ENCODE measurements at places on chromosomes 1 and 21.

GRCh38 chr1:163509114-163509513 is 187.4 kb downstream of the NUF2 start:
- DNase-seq, result no peak

GRCh38 chr1:35111106-35111505 is 31.9 kb downstream of the ZMYM1 start:
- no peak for DNase-seq

DNA sequence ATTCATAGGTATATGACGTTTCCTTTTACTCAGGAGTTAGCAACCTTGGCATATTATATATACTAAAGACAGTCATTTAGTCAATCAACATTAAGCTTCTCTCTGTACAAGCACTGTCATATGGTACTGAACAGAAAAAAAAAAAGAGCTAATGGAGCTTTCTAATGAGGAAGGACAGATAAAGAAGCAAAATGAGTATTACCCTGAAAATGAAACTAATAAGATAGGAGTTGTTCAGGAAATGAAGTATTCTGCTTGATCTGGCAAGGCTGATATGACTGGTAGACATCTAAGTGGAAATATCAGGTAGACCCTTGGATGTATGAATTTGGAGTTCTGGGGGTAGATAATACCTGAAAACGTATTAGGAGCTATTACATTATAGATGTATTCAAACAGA is 4.3 kb upstream of the IKBKE start:
- no peak for DNase-seq

GRCh38 chr1:15222653-15223303 is 24.2 kb upstream of the FHAD1 start:
- peak; percentile 68 for DNase-seq

- DNase-seq, result no peak
Measured at GRCh38 chr21:14361958-14362357, 21.0 kb downstream of the HSPA13 start.

GRCh38 chr1:156826630-156827029 is 10.0 kb upstream of the SH2D2A start:
- DNase-seq, result no peak

DNA sequence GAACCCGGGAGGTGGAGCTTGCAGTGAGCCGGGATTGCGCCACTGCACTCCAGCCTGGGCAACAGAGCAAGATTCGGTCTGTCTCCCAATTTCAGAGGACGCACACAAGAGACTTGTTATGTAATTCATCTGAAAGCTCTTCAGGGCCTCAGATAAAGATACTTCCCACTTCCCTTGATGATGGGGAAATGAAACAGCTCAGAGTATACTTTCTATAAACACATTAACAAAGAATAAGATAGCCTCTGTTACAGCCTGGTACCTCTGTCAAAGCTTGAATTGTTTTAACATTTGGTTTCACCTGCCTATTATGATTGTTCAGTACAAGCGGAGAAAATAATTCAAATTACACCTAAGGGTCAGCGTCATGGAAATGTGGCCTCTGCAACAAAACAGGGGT is 622.9 kb upstream of the ADGRL4 start:
- DNase-seq, result no peak

- DNase-seq, result no peak
Measured at GRCh38 chr1:89631816-89632656, 884 bp upstream of the LRRC8C start.

- DNase-seq, result no peak
Measured at GRCh38 chr1:160741612-160742348, 2.7 kb downstream of the SLAMF7 start.

DNA sequence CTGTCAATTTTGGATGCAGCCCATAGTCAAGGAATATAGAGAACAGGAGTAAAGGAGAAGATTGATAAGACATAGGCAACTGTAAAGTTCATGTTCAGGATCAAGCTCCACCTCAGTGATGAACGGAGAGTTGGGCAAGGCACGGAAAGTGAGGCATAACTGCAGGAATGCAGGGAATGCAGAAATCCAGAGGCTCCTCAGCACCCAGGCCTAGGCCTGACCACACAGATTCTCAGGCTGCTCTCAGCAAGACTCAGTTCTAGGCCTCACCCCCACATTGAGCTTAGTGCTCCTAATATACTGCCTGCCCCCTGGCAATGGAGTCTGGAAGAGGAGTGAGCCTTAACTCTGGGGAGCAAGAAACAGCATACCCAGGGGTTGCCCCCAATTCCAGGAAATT is 36.3 kb upstream of the S1PR1 start:
- no peak for DNase-seq

GRCh38 chr1:215055281-215055935 is 27.1 kb upstream of the KCNK2 start:
- no peak for DNase-seq

- DNase-seq, result no peak
Measured at GRCh38 chr1:190277107-190277506, 200.6 kb downstream of the BRINP3 start.

GRCh38 chr1:29832936-29833335 is 596.6 kb downstream of the PTPRU start:
- no peak for DNase-seq

- no peak for DNase-seq
Measured at GRCh38 chr1:44851308-44851707, 8.3 kb upstream of the PTCH2 start.

DNA sequence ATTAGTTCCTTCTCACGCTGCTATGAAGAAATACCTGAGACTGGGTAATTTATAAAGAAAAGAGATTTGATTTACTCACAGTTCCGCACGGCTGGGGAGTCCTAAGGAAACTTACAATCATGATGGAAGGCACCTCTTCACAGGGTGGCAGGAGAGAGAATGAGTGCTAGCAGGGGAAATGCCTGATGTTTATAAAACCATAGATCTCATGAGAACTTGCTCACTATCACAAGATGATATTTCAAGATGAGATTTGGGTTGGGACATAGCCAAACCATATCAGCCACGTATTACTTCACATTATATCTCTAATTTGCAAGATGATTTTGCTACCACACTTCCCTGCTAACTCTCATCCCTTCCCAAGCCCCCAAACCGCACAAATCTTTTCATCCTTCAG is 9.1 kb downstream of the MNDA start:
- DNase-seq, result no peak

- no peak for DNase-seq
Measured at GRCh38 chr1:154159554-154159953, 4.7 kb upstream of the NUP210L start.

DNA sequence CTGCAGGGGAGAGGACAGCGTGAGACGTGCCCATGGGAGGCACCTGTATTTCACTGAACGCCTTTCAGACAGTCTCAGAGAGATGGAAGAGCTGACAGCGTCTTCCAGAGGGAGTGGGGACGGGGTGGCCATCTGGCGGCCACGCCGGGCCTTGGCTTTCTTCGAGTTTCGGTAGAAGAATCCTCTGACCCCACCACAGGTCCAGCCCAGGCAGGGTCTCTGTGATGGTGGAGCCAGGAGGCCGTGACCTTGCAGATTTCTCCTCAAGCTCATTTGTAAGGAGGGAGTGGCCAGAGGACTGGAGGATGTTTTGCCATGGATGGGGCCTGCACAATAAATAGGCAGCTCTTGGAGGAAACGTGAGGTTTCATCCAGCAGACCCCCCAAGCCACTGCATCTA is 47.6 kb upstream of the ADARB1 start:
- no peak for DNase-seq

DNA sequence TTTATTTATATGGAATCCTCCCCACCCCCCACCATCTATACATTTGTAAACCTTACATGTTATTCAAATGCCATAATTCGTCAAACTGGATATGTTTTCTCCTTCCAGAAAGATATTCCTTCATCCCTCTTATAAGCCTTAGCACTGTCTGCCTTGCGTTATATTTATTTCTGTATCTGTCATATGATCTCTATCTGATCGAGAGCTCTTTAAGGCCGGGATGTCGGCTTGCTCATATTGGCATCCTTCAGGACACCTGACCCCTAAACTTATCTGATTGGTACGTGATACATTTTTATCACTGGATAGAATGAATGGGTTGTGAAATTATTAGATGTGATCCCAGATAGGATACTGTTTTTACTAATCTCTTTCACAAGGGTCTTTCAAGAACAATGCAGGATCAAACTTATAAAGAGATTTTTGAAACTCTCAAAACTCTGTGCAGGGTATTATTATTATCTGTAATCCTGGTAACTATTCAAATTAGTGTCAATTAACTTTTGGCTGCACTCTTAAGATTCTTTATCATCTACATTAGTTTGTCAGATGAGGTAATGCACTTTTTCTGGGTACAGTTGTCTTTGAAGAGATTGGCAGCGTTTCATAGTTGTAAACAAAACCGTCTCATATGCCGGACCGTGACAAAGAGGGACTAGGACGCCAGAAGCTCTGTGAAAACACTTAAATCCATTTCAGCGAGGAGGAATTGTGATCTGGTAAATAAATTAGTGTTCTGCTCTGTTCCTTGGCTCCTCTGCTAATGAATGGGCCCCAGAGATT is 152.0 kb downstream of the KIF26B start:
- no peak for DNase-seq

DNA sequence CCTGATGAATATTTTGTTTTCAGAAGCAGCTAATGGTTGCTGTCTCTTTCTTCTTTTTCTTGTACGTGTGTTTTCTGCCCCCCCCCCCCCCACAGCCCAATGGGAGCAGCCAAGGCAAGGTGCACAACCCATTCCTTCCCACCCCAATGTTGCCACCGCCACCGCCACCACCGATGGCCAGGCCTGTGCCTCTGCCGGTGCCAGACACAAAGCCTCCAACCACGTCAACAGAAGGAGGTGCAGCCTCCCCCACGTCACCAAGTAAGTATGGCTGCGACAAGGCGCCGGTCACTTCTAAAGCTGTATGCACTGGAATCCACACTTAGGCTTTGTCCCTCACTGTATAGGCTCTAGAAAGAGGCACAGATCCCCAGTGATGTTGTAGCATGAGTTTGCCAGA is 318.5 kb downstream of the TM2D1 start:
- DNase-seq, result no peak

GRCh38 chr1:68675336-68675735 is 178.5 kb upstream of the DEPDC1 start:
- DNase-seq, result no peak

DNA sequence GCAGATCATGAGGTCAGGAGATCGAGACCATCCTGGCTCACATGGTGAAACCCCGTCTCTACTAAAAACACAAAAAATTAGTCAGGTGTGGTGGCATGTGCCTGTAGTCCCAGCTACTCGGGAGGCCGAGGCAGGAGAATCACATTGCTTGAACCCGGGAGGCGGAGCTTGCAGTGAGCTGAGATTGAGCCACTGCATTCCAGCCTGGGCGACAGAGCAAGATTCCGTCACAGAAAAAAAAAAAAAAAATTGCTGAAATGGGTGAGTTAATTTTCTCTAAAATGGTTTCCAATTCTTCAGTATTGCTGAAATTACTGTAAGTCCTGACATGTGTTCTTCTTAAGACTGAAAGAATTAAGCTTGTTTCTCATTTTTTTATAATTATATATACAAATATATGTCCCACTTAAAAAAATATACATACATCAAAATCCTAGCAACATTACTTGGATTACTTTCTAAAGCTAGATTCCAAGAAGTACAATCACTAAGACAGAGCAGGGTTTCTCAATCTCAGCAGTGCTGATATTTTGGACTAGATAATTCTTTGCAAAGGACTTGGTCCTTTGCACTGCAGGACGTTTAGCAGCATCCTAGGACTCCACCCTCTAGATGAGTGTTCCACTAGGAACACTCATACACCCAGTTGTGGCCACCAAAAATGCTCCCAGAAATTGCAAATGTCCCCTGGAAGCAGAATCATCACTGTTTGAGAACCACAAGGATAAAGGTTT is 24.8 kb downstream of the ZNHIT6 start:
- DNase-seq, result no peak

- DNase-seq, result no peak
Measured at GRCh38 chr1:219391297-219391696, 217.6 kb downstream of the LYPLAL1 start.

- DNase-seq, result no peak
Measured at GRCh38 chr21:34307991-34308532, 55.7 kb upstream of the KCNE2 start.

GRCh38 chr1:70091811-70092210 is 113.6 kb downstream of the LRRC40 start:
- DNase-seq, result no peak

All from lower leg skin (tissue), 4 donors.